ENCODE measurements at places on chromosomes 11 and 22.

- DNase-seq, result peak; percentile 48
Measured at GRCh38 chr11:91947215-91947820, 277.3 kb upstream of the FAT3 start.

GRCh38 chr22:50683994-50684371 is 11.4 kb downstream of the SHANK3 start:
- DNase-seq, result no peak

DNA sequence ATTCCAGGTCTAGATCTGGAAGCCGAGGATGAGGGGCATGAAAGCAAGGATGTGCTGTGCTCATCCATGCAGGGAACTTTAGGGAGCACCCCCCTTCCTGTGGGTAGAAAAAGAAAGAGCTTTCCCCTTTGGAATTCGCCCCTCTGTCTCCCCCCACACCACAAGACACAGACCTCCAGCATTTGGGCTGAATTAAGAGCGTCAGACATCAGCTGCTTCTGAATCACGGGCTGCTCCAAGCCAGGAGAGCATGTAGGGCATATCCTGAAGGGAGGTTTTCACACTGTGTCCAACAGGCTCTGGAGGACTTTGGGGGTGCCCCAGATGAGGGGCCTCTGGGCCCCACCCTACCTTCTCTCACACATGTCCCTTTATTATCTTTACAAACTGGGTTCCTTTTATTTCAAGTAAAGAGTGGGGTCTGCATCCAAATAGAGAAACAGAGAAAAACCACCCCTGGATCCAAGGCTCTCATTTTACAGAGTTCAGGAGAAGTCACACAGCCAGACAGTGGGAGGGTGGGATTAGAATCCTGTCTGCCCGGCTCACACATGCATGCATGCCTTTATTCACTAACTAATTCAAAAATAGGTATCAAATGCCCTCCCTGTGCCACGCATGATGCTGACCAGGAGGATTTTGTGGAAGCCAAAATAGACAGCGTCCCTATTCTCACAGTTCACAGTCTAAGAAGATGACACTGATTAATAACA is 52.8 kb downstream of the LRRC32 start:
- no peak for DNase-seq

GRCh38 chr11:61895046-61895717 is 3.8 kb upstream of the FADS3 start:
- DNase-seq, result no peak

GRCh38 chr11:61292356-61292755 is 2.8 kb downstream of the VWCE start:
- DNase-seq, result no peak

- DNase-seq, result no peak
Measured at GRCh38 chr11:14566331-14567063, 46.3 kb upstream of the PSMA1 start.

GRCh38 chr22:37366601-37367000 is 60.7 kb downstream of the ELFN2 start:
- DNase-seq, result no peak

GRCh38 chr11:4393209-4393857 is at the start of gene TRIM21:
TSS of gene TRIM21 (minus strand) at chr11:4393702. CDS start at chr11:4390409, 3,293 bp downstream.
- DNase-seq, result peak; percentile 85

DNA sequence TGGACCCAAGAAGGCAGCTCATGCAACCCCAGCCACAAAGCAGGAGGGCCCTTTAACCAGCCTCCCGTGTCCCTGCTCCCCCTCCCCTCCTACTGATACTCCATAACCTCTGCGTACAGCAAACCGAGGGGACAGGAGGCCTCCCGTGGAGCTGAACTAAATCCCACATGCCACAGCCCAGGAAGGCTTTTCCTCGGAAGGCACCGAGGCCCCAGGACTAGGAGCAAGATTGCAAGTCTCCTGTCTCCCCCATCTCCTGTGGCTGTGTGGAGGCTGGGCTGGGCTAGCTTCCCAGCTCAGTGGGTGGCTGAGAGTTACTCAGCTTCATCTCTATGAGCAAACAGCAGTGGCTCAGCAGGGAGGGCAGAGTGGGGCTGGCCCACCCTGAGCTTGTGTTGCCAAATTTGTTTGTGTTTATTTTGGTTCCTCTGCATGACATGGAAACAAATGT is 62.7 kb upstream of the NECTIN1 start:
- DNase-seq, result no peak

DNA sequence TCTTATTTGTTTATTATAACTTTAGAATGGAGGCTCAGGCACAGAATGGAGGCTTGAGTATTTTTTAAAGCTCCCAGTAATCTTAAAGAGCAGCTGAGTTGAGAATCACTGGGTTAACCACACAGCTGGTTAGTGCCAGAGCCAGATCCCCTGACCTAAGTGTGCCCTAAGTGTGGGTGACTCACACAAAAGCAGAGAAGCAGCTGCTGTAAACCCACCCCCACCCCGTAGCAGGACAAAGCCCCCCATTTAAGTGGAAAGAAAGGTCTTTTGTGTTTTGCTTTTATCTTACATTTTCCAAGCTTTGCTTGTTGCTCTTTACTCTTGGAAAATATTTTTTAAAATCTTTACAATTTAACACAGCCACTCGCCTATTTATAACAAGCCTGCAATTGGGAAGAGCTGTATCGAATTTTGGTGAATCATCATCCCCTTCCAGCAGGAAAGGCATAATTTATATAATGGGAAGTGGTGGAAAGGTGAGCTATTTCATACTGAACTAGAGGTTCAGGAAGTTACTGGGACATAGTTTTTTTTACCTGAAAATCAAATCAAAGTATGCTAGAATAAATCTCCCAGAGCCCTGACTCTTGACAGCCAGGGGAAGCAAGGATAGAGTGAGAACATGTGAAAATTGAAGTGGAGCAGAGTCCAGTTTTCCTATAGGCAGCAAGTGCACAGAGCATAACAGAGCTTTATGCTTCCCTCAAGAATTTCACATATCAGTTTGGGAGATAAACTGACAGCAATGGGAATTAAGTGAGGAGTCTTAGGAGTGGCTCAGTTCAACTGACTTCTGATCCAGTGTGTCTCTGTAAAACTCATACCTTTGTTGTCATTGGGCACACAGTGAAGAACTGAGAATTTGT is 405.7 kb downstream of the AASDHPPT start:
- no peak for DNase-seq
